ENCODE measurements at places on chromosomes 6 and 20. TPM values are rescaled to one million over a fixed set of nuclear protein-coding genes. Genes with fewer than 3 reads are reported as not detected.

The SNAP25 gene
- 9.2 TPM for total RNA-seq

The LAMP5 gene
- total RNA-seq, result 0.98 TPM

The ROS1 gene
- not detected for total RNA-seq

The IL17F gene
- total RNA-seq, result not detected

The NCOA5 gene
- 69.5 TPM for total RNA-seq

DNA sequence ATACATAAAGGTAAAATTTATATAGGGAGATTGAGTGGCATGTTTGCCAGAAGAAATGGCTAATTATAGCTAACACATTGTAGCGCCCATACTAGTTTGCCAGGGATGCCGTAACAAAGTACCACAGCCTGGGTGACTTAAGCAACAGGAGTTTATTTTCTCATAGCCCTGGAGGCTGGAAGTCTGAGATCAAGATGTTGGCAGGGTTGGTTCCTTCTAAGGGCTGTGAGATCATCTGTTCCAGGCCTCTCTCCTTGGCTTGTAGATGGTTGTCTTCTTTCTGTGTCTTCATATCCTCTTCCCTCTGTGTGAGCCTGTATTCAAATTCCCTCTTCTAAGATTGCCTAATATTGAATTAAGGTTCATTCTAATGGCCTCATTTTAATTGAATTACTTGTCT lies 417.5 kb upstream of the OPRM1 start:
- no peak overlapping the region for H3K27ac ChIP-seq
- no peaks in the 10 kb centered on the region for H3K36me3 ChIP-seq
- H3K4me3 ChIP-seq, result no peak overlapping the region
- no peaks in the 10 kb centered on the region for H3K27me3 ChIP-seq
- H3K4me1 ChIP-seq, result no peaks in the 10 kb centered on the region

- peaks cover 16% of the 10 kb centered on the region for H3K36me3 ChIP-seq
- H3K4me1 ChIP-seq, result peaks cover 3% of the 10 kb centered on the region
- no peak overlapping the region for H3K4me3 ChIP-seq
- peaks cover 7% of the 10 kb centered on the region for H3K27me3 ChIP-seq
Measured at GRCh38 chr6:44303842-44304241, 9.3 kb downstream of the AARS2 start.

DNA sequence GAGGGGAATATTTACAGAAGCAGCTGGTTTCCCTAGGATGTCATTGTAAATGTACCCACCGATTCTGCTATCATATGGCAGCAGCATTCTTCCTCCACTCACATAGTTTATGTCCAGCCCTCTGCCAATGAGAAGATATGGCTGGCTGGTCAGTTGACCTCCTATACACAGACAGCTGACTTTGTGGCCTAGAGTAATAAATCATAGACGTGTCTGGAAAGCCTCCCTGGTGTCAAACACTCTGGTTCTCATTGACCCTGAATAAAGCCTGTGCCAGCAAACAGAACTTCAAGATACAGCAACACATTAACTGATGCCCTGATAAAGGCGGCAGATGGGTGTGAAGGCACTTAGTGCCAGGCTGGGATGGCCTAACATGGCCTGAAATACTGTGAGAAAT lies 52.6 kb downstream of the GPR63 start:
- no peak for DNase-seq
- H3K36me3 ChIP-seq, result no peaks in the 10 kb centered on the region
- no peaks in the 10 kb centered on the region for H3K4me1 ChIP-seq
- H3K4me3 ChIP-seq, result no peak overlapping the region
- H3K27me3 ChIP-seq, result no peaks in the 10 kb centered on the region
- peak overlapping the region; percentile 8 for H3K27ac ChIP-seq

- H3K27me3 ChIP-seq, result peaks cover 74% of the 10 kb centered on the region
- peaks cover 18% of the 10 kb centered on the region for H3K36me3 ChIP-seq
- peak overlapping the region; percentile 21 for H3K4me3 ChIP-seq
Measured at GRCh38 chr20:21391185-21391971, 5.9 kb downstream of the NKX2-4 start.

Measured in neural crest cell (in vitro differentiated cells).